ENCODE measurements at places on chromosomes 11 and 22.

DNA sequence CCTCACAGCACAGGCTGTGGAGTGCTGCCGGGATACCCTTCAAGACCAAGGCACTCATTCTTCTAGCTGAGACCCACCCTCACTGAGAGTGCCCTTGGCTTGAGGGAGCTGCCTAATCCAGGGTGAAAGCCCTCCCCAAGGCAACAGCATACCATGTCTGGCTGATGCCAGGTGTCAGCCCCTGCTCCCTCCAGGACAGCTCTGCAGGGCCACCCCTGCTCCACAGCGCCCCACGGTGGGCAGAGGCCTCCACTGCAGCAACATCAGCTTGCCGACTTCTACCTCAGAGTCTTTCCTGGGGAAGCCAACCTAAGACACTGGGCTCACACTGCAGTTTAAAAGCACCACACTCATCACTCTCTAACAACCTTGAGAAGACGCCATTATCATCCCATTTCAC is 29.0 kb downstream of the TTLL1 start:
- DNase-seq: no peak

- no peak for DNase-seq
These were observed 649 bp downstream of the SELENOO start for GRCh38 chr22:50201191-50202129.

DNA sequence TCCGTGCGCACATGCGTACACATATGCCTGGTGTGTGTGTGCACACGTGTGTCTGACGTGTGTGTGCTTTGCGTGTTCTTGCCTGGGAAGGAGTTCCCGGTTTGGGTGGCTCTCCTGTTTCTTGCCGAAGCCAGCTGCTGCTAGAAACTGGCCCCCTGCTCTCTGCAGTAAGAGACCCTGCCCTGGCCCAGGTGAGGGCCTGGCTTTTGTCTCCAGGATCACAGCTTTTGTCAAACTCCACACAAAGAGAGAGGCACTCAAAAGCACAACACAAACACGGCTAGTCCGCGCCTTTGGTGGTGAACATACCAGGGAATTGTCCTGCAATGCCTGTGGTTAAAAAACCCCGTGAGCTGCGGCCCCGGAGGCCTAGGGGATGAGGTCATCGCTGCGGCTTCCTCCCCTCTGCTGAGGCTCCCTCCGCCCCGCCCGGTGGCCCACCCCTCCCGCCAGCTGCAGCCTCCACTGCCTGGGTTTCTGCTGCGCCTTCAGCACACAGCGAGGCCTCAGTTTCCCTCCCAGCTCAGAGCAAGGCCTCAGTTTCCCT is 88.9 kb downstream of the KCNQ1 start:
- peak; percentile 74 for DNase-seq

GRCh38 chr11:66313321-66314185 is 3.3 kb downstream of the CD248 start:
- no peak for DNase-seq

DNA sequence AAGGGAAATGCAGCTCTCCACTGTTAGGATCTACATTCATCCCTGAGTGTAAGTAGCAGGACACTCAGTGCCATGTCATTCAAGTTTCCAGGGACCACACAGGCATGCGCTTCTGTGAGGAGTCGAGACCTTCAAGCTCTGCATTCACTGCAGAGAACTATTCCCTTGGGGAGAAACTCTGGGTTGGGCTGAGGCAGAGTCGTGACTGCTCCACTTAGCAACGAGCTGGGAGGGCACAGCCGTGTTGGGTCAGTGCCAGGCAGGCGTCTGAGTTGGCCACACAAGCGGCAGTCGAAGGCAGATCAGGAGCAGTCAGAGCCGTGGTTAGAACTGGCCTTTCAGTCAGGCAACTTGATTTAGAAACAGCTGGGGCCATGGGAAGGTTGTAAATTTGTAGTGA is 14.7 kb downstream of the MPEG1 start:
- no peak for DNase-seq

DNA sequence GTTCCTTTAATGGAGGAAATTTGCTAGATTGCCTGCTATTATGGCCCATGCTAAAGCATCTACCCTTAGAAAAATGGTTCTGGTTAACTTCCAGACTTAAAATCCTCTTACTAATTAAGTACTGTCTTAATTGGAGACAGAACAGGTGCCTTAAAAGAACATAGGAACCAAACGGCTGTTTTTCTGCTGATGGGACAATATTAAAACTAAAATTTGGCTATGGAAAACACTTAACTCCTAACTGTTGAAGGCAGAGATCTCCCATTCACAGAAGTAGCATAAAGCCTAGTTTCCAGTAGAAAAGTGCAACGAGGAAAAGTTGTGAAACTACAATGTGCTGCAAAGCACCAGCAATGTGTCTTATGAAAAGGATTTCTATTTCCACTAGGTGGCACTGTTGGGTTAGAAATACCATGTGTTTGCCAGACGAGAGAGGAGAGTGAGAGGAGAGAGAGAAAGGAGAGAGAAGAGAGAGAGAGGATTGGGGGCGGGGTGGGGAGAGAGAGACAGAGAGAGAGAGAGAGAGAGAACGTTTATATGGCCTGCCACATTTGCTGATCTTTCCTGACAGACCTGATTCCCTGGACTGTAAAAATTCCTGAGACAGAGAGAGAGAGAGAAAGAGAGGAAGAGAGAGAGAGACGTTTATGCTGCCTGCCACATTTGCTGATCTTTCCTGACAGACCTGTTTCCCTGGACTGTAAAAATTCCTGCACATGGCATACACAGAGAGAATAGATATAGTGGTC is 51.5 kb downstream of the FAM181B start:
- DNase-seq: peak; percentile 35

- DNase-seq: no peak
These were observed 9.0 kb upstream of the DLAT start for GRCh38 chr11:112016088-112016764.

- DNase-seq: no peak
These were observed 705 bp downstream of the PTPRJ start for GRCh38 chr11:47980907-47981621.

DNA sequence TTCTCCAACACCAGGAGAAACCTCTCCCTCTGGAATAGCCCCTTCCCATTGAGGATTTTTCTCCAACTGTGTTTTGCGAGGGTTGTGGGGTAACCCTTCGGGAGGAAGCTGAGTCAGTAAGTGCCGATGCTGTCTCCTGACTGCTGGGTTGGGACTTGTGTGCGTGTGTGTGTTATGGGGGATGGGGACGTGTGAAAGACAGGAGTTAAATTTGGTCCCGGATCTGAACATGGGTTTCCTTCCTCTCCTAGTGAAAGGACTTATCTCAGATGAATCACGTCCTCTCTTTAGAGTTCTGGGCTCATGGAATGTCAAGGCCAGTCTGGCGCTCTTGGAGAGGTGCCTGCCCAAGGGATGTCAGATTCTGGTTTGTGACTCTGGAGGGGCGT is 33.3 kb downstream of the KIAA1671 start:
- peak; percentile 74 for DNase-seq

- no peak for DNase-seq
These were observed 160.0 kb downstream of the FCHSD2 start for GRCh38 chr11:72981971-72982685.

DNA sequence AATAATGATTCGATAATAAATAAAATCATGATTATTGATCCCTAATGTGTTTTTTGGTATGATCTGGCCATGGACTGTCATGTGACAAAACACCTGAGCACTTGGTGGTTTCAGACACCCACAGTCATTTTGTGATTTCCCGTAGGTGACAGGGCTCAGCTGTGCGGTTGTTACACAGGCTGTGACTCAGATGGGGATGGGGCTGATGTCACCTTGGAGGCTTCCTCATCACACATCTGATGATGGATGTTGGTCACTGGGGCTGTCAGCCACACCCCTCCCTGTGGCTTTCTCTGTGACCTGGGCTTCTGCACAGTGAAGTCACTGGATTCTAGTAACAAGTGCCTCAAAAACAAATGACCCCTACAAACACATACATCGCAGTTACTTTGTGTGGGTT is 995.1 kb downstream of the BRD1 start:
- no peak for DNase-seq

DNA sequence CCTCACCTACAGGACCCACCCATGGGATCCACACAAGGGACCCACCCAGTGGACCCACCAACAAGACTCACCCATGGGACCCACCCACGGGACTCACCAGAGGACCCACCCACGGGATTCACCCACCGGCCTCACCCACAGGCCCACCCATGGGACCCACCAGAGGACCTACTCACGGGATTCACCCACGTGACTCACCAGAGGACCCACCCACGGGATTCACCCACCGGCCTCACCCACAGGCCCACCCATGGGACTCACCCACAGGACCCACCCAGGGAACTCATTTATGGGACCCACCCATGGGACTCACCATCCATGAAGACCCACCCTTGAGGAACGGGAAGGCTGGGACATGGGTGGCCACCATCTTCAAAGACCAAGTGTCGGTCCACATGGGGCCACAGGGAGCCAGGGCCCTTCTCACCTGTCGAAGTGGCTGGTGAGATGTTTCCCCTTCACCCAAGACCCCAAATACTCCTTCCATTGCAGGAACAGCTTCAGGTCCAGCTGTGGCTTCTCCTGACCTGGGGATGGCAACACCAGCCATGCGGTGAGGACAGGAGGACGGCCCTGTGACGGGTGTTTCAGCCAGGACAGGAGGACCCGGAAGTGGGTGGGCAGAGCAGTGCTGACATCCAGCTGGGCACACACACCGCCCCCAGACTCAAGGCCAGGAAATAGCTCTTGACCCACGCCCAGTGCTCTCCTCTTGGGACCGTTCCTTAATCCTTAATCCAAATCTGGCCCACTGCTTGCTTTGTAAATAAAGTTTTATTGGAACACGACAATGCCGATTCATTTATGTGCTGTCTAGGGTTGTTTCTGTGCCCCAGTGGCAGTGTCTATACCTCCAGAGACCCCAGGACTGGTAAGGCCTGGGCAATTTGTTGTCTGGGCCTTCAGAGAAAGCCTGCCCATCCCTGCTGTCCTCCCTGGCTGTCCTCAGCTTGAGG is 1005.1 kb downstream of the BRD1 start:
- no peak for DNase-seq

GRCh38 chr11:58006940-58007339 is 16.7 kb upstream of the OR9Q1 start:
- no peak for DNase-seq

GRCh38 chr11:65780770-65781151 is at the start of gene AP5B1:
TSS of gene AP5B1 (minus strand) at chr11:65780976. CDS start at chr11:65780591, 385 bp downstream.
- no peak for DNase-seq

DNA sequence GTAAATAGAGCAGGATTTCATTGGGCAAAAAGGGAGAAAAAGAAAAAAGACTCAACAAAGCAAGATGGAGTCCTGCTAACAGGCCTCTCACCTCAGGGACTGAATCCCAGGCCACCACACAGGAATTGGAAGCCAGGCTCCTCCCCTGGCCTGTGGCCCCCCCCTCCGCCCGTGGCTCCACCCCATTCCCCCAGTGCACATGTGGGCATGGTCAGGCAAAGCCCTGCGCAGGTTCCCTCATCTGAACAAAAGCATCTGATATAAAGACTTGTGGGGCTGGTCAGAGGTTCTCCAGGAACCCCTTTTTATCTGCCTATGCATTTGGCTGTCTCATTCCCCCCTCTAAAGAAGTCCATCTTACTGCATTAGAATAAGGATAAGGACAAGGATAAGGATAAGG is 46.0 kb upstream of the PAK1 start:
- no peak for DNase-seq

DNA sequence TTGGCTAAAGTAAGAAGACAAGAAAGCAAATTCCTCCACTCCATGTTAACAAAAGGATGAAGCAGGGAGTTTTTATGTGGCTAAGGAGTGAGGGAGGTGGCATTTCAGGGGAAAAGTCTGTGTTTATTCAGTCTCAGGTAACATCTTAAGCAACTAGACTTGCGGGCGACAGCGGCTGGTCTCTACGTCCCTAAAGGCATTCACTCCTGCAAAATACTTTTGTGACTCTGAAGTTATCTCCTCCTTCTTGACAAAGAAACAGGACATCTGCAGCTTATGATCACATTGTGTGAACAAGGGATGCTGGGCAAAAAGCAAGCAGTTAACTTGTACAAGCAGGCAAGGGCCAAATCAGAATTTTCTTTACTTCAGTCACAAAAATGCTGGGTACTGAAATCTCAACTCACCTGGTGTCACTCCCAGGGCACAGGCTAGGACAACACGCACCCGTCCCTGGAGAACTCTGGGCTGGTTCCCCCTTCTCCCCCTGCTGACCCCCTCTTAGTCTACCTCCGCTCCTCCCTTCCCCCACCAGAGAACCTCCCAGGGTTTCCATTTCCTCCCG is 38.3 kb downstream of the IGLL5 start:
- no peak for DNase-seq

DNA sequence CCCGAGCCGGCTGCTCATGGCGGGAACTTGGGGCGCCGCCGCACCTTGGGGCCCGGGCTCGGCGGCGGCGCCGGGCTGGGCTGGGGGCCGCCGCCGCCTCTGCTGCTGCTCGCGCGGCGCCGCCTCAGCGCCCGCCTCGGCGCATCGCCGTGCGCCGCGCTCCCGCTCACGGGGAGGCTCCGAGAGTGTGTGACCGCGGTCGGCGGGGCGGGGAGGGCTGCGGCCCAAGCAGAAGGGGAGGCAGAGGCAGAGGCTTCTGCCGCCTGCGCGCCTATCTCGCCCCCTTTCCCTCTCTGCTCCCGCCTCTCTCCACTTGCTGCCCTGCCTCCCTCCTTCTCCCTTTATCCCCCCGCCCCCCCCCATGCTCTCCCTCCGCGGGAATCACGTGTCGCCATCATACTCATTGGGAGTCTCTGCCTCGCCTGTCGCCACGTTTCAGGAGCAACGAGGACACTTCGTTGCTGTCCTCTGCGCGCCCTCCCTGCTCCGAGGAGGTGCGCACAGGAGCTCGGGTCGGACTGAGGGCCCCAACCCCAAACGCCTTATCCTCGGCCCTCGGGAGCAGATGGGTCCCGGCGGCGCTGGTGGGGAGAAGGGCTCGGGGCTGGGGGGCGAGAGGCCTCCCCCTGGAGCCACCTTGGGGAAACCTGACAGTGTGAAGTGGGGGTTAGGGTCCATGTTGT is at the start of gene GUCY1A2:
TSS of gene GUCY1A2 (minus strand) at position 258 of the 683 bp plus-strand sequence. CDS start 421 bp downstream, outside the sequence.
- DNase-seq: no peak

GRCh38 chr22:46077669-46078099 is 72.6 kb upstream of the PPARA start:
- DNase-seq: peak; percentile 34

- no peak for DNase-seq
These were observed 27.7 kb upstream of the PPP2R1B start for GRCh38 chr11:111793863-111794262.

- DNase-seq: no peak
These were observed 493.5 kb upstream of the B3GAT1 start for GRCh38 chr11:134905517-134905916.

DNA sequence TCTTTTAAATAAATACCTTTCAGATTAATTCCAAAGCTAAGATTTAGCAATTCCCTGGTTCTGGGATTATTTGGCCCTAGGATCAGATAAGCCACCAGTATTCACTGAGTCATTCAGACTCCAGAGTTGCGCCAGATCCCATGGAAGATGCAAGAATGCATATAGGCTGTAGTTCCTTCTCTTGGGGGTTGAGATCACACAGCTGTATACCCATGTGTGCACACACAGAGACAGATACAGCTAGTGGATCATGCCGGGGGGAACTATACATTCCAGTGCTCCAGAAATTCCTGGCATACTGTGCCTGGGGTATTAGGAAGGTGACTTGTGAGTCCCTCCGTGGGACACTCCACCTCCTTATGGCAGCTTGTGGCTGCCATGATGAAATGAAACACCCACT is 75.4 kb downstream of the ZBTB16 start:
- DNase-seq: no peak
